ENCODE measurements at places on chromosomes 13 and 19. TPM values are rescaled to one million over a fixed set of nuclear protein-coding genes. Genes with fewer than 3 reads are reported as not detected.
A peak's percentile ranks its signal among the peaks of the same experiment; 100 is the strongest.

The PNMA8A gene
- total RNA-seq: 0.22 TPM

The ZNF71 gene
- total RNA-seq: 15.9 TPM

- DNase-seq: peak; percentile 39
Observed at GRCh38 chr19:38989066-38989605, 13.6 kb upstream of the FBXO17 start.

The RNF113B gene
- not detected for total RNA-seq

- no peak for DNase-seq
Observed at GRCh38 chr13:104577071-104577815, 1511.0 kb upstream of the SLC10A2 start.
